Stimulated activated naive CD4-positive, alpha-beta T cell (primary cell): ENCODE measurements at places on chromosomes 7 and 10.

GRCh38 chr7:154676422-154677073 is 326.4 kb downstream of the PAXIP1 start:
- no peak for DNase-seq

GRCh38 chr7:132398253-132398925 is 177.9 kb downstream of the PLXNA4 start:
- no peak for DNase-seq

DNA sequence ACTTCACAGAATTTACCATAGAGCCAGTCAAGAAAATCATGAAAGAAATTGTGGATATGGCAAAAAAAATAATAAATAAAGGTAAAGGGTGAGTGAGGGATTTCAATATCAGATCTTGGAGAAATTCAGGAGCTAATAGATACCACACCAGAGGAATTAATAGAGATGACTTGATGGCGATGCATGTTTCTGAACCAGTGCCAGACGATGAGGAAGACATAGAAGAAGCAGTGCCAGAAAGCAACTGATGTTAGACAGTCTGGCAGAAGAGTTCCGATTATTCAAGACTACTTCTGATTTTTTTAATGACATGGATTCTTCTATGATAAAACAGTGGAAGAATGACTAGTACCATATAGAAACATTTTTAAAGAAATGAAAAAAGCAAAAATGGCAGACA is 314.7 kb downstream of the BICC1 start:
- no peak for DNase-seq

- no peak for DNase-seq
Measured at GRCh38 chr10:75211007-75211691, 553 bp downstream of the VDAC2 start.

- DNase-seq: no peak
Measured at GRCh38 chr7:147079083-147079482, 962.5 kb downstream of the CNTNAP2 start.

DNA sequence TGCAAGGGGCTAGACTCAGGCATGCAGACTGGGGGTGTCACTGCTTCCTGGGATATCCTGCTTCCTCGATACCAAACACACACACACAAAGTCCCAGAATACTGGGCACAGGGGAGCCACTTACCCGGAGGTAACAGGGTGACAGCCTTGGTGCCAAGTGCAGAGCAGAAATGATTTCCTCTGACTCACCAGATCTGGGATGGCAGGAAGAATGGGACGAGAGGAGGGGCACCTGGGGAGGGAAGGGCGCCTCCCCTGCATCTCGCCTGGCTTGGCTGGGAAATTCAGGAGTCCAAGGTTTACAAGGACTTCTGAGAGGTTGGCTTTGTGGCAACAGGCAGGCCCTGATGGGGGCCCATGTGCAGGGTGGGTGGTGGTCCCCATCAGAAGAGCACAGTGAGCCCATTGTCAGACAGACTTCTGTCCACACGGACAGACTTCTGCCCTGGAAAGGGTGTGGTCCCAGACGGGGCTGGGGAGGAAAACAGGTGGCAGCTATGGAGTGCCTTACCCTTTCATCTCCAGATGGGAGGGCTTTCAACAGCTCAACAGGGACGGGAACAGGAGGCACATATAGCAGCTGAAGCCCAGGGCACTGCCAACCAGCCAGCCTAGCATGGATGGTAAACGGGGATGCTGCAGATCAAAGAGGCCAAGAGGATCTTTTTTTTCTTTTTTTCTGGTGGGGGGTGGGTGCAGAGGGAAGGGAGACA is 9.7 kb upstream of the CCL24 start:
- no peak for DNase-seq

GRCh38 chr10:6022660-6023059 is 39.5 kb downstream of the IL2RA start:
- no peak for DNase-seq

DNA sequence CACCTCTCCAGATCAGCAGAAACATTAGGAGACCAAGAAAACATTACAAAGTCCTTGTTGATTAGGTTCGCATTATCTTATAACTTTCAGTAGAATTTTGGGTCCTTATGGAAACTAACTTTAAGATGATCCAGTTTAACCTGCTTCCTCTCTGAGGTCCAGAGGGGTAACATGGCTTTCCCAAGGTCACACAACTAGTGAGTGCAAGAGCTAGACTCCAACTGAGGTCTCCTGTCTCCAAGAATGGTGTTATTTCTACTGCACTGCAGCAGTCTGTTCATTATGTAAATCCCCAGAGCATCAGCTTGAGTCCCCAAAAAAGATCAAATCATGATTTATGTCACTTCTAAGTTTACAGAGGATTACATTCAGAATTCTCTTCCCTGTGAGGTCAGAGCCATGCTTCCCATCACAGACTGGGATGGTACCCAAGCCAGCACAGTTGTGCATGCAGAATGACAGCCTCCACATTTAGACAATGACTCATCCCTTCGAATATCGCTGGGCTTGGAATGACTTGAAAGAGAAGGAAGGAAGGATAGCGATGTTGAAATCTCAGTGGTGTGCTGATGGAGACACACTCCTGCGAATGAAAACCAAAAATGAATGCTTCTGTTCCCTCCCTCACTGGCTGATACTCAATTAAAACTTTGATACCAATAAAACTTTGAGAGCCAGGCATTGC is 163.1 kb upstream of the PLXNA4 start:
- no peak for DNase-seq

GRCh38 chr7:50412973-50413372 is 37.2 kb downstream of the FIGNL1 start:
- no peak for DNase-seq

DNA sequence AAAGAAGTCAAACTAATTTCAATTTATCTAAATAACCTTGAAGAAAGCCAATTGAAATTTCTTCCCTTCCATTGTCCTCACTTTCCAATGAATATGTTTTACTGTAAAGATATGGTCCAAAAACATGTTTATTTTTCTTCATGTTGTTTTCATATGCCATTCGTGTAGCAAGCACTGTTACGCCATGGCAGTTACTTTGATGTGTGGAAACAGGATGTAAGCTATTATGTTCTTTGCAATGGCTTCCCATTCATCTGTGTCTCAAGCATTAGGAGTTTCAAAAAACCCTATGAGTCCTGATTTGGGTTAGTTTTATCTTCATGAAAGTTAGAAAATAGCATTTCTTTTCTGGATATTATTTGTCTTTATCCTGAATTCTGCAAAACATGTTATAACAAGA is 31.0 kb downstream of the GPR141 start:
- DNase-seq: no peak

DNA sequence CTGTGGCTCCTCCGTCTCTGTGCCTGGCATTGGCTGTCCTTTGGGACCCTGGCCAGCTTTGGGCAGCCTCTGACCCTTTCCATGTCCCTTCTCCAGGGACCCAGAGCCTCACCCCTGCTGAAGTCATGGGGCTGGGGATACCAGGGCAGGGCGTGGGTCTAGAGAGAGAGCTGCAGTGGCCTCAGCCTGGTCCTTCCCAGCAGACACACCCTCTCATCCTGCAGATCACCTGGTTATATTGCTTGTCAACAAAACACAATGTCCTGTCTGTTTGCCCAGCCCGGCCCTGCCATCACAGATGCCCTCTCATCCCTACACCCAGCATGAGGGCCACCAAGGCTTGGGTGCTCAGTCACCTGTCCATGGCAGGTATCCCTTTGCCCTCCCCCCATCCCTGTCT is 1.8 kb downstream of the MUC17 start:
- DNase-seq: no peak

DNA sequence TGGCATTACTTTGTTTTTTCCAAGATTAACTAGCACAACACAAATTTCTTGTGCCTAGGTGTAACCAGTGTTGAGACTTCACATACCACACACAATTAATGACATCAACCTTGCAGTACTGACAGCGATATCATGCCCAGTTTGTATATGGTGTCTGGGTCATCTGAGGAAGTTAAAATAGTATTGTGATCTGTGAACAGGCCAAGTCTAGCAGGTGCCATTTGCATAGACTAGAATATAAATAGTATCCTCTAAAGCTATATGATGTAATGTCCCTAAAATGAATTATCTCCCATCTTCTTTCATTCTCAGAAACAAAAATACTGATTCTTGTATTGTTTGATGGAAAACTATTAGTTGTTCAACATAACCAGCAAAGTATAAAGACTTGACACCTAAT is 175.8 kb upstream of the KAT6B start:
- no peak for DNase-seq

DNA sequence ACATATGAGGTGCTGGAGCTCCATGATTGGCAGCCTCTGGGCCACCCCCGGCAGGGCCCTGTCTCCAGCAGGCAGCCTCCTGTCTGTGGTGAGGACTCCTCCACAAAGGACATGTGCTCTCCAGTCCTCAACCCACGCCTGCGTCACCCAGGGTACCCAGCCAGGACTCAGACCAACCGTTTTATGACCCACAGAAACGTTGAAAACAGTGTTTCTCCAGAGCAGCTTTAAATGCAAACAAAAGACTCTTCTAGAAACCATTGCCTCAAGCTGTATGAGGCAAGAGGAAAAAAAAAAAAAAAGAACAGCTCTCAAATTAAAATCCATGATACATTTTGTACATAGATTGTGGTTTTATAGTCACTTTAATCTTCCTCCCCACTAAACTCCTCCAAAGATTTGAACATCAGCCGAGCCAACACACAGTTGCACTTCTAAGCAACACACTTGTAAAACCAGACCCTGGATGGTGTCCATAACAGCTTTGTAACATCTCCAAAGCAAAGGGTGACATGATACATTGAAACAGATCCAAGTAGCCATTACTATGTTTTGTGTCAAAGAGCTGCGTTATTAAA is 175.0 kb upstream of the LYZL2 start:
- no peak for DNase-seq

GRCh38 chr10:98170249-98171117 is 36.0 kb downstream of the R3HCC1L start:
- no peak for DNase-seq

DNA sequence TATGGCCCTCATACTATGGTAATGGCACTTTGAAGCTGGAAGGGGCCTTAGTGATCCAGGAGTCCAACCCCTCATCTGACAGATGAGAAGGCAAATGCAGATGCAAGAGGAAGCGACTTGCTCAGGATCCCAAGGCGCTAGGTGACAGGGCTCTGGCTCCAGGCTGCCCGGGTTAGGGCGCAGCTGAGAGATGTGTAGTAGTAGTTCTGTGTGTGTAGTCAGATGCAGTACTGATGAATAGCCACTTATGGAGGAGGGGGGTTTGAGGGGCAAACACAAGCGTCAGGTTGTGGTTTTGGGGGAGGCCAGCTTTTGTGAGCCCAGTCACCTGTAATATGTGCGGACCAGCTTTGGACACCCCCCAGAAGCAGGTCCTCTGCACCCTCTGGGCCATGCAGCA is 4.8 kb downstream of the ADRA2A start:
- DNase-seq: no peak

DNA sequence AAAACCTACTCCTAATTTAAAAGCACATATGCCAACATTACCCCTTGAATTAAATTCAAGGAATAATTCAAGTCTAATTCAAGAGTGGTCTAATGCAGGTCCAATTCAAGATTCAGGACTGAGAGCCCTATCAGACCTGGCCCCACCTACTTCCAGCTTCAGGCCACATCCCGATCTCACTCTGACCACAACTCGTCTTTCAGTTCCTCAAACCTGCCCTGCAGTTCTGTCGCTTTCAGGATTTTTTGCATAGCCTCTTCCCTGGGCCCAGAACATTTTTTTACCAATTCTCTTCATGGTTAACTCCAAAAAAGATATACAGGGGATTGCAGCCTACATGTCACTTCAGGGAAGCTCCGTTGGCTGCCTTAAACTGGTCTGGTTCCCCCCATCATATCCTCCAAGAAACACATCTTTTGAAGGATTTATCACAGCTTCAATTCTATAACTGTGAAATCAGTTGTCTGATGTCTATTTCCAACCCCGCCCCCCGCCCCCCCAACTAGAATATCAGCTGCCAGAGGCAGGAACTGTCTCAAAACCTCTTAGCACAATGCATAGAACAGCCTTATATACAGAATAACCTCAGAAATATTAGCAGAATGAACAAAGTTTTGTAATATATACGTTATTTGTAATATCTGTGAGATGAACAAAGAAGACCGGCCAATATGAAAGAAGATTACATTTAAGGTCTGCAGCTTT is 20.8 kb downstream of the CCDC6 start:
- DNase-seq: no peak

DNA sequence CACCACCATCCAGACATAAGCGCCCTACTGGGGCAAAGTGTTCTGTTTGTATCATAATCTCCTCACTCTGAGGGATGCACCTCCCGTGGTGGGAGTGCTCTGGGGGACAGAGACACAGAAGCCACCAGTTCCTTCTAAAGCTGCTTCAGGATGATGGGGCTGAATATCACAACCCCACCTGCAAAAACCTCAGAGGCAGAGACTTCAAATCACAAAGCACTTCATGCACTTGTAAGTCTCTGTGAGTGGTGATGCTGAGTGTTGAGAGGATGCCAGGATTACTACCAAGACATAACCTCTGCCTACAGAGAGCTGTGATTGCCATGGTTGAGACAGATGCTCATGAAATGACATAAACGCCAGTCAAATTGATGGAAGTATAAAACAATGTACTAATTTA is 255.5 kb downstream of the CALN1 start:
- DNase-seq: no peak

GRCh38 chr7:112149734-112150133 is 56.5 kb downstream of the DOCK4 start:
- no peak for DNase-seq

DNA sequence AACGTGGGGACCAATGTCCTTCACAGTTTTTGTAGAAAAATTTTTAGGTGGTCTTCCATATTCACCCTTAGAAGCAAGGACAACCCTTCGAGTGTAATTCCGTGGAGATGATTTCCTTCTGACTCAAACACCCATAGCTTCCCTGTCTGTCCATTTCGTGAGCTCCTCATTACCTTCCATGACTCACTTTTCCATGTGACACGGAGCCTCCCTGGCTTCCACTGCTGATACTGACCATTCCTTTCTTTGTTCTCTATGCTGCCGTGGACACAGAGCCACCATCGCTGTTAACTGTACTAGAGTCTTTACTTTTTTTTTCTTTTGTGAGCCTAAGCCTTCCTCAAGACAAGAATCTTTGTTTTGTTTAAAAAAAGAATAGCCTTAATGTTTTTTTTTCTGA is 12.5 kb upstream of the ARMS2 start:
- DNase-seq: no peak

DNA sequence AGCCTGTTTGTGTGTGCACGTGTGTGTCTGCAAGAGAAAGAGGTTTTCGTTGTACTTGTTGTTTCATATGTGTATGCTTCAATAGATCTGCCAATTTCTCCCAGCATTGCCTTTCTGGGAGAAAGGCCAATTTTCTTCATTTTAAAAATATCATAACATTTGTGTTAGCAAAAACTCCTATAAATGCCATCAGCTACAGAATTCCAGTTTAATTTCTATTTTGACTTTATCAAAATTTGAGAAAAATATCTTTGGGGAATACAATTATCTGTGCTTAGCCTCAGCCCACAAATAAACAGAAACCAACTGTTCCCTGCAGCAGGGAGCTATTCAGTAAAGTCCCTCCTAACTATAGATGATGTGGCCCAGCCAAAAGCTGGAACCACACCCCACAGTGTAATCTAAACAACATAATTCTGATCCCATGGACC is 68.3 kb upstream of the MGMT start:
- DNase-seq: no peak

DNA sequence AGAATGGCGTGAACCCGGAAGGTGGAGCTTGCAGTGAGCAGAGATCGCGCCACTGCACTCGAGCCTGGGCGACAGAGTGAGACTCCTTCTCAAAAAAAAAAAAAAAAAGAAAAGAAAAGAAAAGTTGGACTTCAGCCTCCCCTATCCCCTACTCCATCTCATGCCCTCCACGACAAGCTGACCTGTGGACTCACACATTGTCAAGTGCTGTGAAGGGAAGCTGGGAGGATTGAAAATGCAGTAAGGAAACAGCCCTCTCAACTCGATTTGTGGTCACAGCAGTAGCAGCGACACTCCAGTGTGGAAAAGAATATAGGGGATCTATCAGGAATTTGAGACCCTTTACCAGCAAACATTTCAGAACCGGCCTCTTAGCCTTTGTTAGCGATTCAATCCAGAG is 103.6 kb upstream of the SVIL start:
- DNase-seq: no peak
